ENCODE measurements at places on chromosomes 5 and 9.

- no peak for DNase-seq
These were observed 1164.5 kb downstream of the CDH12 start for GRCh38 chr5:21688655-21689054.

- DNase-seq, result no peak
These were observed 52.1 kb downstream of the C9orf50 start for GRCh38 chr9:129568560-129569501.

DNA sequence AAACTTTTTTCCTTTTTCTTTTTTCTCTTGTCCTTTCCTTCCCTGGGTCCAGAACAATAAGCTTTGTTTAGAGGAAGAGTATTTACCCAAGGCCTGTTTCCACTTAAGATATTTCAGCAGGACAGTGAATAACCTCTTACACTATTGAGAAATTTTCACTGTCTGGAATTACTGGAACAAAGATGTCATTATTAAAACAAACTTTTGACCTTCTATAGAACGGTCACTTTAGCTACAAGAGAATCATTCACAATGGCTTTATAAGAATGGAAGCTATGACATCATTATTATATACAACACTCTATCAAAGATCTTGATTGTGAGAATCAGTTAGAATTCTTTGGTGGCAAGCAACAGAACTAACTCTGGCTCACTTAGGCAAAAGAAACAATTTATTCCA lies 22.0 kb upstream of the ARHGAP26 start:
- no peak for DNase-seq

GRCh38 chr5:169772256-169772655 lies 135.2 kb downstream of the DOCK2 start:
- no peak for DNase-seq

- no peak for DNase-seq
These were observed 186.1 kb downstream of the C9orf152 start for GRCh38 chr9:110021891-110022290.

DNA sequence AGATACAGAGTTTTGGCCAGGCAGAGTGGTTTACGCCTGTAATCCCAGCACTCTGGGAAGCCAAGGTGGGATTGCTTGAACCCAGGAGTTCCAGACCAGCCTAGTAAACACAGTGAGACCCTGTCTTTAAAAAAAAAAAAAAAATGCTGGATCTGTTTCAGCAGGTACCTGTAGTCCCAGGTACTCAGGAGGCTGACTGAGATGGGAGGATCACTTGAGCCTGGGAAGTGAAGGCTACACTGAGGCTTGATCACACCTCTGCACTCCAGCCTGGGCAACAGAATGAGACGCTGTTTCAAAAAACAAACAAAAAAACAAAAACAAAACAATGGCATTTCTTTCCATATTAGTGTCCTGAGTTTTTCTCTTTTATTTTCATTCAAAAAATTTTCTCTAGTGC lies 19.0 kb downstream of the UNC13B start:
- no peak for DNase-seq

DNA sequence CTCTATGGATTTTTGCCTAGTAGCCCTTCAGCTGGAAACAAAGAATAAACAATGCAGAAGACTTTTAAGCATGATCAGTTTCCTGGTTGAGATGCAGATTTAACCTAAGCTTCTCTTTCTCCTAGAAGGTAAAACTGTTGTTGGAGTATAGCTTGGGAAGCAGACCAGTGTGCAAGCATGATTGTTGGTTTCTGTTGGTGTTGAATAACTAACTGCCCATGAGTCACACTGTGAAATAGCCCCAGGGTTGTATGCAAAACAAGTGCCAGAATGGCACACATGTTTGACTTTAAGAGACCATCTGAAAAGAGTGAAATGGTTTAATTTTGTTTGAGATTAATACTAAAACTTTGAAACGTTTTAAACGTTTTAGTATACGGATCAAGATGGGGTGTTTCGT lies 227.1 kb downstream of the ARHGEF28 start:
- DNase-seq, result no peak

GRCh38 chr5:123286891-123287290 lies 136.3 kb downstream of the CEP120 start:
- no peak for DNase-seq

DNA sequence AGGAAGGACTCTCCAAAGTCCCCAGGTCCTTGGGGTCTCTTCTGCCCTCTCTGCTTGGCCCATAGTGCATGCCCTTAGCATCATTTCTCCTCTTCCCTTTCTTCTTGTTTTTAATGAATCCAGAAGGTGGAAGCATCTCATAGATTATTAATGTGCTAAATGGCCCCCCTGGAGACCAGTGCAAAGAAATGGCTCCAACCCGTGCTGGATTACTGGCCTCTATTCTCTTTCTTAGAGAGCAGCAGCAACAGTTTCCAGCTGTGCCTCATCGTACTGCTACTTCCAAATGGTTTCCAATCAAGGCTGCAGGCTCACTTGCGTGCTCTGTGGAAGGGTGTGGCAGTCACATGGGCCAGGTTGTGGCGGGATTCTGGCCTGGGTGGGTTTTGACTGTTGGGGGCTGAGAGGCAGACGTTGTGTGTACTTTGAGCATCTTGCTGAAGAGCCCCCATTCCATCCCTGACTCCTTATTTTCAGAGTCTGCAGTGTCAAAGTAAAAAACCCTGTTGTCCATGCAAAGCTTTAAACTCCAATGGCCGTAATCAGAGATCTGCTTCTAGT lies 139.7 kb downstream of the GABBR2 start:
- DNase-seq, result peak; percentile 43

- DNase-seq, result no peak
These were observed 16.8 kb upstream of the PTGES start for GRCh38 chr9:129769669-129770068.

DNA sequence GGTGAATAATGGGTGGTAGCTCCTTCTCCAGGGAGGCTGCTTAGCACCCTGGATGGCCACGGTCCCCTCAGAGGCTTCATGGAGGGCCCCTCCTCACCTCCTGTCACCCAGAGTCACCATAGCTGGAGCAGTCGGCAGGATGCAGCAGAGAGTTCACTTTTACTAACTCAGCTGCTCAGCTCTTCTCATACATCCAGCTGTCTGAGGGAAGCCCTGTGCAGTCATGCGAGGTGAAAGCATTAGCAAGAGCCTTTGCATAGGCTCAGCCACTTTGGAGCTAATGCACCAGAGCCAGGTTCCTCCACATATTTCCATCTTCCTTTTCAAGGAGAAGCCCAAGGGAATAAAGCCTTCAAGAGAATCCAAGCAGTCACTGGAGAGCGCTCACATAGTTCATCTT lies 499.2 kb downstream of the BNC2 start:
- DNase-seq, result no peak

GRCh38 chr5:64688391-64688790 lies 1.9 kb upstream of the SHISAL2B start:
- no peak for DNase-seq

DNA sequence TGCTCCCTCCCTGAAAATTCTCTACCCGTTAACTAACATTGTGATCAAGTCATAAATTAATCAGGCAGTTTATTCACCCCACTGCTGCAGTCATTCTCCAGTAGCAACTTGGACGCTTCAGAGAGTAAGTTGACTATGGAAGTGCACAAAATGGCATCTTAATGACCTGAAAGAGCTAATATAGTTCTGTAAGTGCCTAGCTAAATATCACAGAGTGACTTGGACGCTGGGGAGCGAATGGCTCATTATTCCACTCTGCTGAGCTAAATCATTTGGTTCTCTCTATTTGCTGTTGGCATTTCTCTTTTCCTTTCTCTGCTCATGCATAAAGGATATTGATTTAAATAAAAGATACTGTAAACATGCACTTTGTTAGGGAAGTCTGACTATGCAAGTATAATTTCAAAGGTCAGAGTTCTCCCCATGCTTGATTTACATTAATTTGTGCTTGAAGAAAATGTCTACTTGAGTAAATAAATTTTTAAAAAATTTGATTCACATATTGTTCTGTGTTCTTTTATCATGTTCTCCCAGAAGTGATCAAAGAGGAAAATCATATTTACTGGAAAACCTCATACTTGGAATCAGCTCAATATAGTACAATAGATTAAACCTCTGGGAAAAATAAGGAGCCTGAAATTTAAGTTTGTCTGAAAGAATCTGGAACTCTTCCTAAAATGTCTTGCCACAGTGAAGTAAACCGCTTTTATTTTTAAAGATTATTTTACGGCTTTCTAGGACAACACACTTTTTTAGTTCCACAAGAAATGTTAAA lies 169.5 kb upstream of the HAPLN1 start:
- DNase-seq, result no peak

DNA sequence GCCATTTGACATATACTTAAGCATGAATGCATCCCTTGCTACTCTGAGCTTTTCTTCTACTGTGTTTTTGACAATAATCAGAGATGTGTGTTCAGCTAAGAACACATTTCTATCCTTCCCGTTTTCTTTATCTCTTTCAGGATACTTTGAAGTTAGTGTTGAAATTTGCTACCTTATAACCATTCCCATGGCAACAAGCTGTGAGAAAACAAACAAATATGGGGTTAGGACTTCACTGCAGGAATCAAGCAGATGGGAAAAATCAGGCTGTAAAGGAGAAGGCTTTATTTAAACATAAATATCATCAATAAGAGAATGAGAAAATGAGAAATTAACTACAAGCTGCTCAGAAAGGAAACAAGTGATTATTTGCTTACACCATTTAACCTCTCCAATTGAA lies 35.2 kb downstream of the ZCCHC9 start:
- no peak for DNase-seq

DNA sequence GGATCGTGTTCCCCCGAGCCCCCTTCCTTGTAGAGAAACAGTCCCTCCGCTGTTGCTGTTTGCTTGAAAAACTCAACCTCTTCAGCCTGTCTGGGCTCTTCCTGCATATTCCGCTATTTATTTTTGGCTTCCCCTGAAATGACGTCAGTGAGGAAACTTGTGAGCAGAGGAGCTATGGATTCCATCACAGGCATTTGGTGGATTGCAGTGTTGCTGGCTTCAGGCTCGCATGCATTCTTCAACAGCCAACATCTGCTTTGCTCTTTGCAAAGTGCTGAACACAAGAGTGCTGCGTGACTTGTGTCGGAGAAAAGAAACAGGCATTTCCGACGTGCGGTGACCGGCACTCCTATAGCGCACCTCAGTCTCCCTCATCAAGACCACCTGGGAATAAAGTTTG lies 232.7 kb downstream of the RFK start:
- no peak for DNase-seq

DNA sequence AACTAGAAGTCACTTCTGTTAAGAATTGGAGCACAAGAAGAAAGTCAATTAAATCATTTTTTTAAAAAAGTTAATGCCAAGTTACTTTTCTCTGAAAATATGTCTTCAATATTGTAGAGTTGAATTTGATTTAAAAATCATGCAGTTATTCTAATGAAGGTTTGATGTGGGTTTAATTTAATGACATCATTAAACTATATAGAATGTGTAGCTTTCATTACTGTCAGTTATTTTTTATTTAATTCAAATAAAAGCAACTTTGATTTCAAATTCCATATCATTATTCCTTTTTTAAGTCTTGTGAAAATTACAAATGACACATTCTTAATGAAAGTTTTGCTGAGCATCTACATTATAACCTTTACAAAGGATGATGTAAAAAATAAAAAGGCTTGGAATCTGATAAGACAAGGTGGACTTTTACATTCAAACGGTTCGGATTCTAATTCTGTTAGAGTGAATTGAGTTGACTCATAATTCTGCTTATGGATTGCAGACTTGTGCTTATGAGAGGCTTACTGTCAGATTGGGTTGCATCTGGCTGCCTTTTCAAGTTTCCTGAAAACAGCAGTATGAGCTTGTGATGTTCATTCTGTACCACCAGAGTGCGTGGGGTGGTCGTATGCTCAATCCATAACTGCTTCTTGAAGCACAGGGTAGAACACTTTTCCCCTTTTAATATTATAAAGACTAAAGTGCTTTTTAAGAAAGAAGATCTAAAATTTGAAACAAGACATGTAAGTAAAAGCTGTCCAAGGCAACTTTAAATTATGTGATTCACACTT lies 253.0 kb upstream of the ARRDC3 start:
- DNase-seq, result no peak

GRCh38 chr9:75941066-75941465 lies 50.6 kb downstream of the PCSK5 start:
- DNase-seq, result no peak

DNA sequence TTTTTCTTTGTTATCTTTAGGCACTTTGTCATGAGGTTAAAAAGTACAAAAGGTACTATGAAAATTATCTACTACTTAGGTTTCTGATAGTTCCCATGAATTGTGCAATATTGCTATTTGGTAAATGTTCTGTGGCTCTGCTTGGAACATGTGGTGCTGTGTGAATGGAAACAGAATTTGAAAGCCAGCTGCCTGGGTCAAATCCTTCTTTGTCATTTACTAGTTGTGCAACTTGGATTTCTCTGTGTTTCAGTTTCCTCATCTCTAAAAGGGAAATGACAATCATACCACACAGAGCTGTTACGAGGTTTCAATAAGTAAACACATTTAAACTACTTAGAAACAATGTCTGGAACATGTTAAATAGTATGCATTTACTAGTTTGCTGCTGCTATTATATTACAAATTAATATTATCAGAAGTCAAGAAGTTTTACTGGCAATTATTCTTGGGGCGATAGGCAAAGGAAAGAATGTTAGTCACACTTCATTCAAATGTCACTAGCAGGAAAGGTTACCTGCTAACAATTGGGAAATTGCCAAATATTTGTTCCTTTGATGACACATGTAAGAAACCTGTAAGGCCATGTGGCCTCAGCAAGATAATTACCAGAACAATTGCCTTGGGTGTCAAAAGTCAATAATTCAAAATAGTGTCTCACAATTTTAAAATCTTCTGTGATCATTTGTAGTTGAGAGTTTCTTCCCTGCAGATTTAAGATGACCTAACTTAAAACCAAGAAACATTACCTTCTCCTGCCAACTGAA lies 184.8 kb downstream of the KIAA0825 start:
- DNase-seq, result no peak

GRCh38 chr9:5375091-5375490 lies 35.4 kb upstream of the RLN1 start:
- DNase-seq, result no peak

- peak; percentile 4 for DNase-seq
These were observed 101.4 kb upstream of the FSTL4 start for GRCh38 chr5:133713751-133714150.

DNA sequence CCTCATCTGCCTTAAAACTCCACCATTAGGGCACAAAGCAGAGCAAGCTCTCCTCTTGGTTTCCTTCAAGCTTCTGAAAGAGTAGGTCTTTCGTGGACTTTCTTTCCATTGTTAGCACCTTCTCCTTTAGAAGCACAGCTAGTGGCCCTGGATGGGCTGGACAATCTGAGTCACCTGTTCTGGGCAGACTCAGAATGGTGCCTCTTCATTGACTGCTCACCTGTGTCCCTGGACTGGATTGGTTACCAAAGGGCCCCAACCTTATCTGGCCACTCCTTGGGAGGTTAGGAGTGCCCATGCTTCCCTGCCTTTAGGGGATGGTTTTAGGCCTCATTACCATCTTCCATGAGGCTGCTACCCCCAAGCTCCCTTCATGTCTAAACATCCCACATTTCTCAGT lies 23.2 kb downstream of the TMEM174 start:
- DNase-seq, result no peak

Data from activated CD8-positive, alpha-beta memory T cell treated with anti-CD3 and anti-CD28 coated beads for 24 hours (primary cell).